Stimulated activated memory B cell treated with anti-CD40 and anti-IgM and Interleukin-4, amounts not matched to agents 10 μg/mL and 1 μg/mL and 100 μg/mL, for 72 hours (primary cell): ENCODE measurements at places on chromosomes 1 and 21.

- ATAC-seq = no peak
Observed at GRCh38 chr21:37800057-37800455, 116.2 kb downstream of the KCNJ6 start.

- no peak for ATAC-seq
Observed at GRCh38 chr21:33198346-33199099, 31.2 kb upstream of the IFNAR2 start.

GRCh38 chr1:1784933-1785332, 6.7 kb upstream of the NADK start:
- no peak for ATAC-seq

- ATAC-seq = peak; percentile 46
Observed at GRCh38 chr1:225426395-225427234, 1.2 kb downstream of the LBR start.

DNA sequence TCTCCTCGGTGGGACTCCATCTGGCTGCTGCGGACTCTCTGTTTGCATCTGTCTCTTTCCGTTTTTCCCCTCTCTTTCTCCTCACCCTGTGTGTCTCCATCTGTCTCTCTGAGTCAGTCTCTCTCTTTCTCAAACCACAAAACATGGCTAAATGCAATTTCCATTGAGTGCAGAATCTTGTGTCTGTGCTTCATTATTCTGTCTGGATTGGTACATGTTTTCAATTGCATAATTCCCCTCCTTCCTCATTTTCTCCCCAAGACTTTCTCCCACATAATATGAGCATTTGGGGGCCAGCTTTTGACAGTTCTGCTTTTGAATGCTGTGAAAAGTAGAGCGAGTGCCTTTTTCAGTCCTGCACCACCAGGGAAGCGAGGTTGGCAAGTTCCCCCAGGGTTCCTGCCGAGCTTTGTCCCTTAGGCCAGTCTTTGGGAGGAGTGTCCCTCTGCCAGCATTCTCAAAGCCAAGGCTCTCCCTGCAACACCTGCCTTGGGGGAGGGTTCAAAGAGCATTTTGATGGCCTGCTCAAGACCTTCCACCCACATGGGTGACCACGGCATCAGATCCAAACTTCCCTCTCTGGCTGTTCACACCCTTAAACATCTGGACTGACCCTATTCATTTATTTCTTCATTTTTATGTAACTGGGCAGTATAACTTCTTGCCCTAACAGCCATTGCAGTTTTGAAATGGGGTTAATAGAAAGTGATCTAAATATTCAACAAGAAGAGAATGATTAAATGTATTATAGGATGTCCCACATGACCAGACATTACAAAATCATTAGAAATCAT, 32.8 kb upstream of the SCMH1 start:
- no peak for ATAC-seq

DNA sequence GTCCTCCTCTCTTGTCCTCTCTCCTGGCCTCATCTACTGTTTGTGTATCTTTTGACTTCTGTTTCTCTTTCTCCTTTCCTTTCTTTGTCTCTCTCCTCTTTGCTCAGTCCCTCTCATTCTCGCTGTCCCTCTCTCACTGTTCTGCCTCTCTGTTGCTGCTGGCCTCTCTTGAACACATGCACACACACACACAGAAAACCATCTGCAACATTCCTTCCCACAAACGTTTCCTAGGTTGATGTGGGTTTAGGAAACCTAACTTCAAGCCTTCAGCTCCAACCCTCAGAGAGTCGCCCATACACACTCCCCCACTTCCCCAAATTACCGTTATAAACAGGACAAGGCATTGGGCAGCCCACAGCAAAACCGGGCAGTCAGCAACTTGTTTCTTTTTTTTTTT, 10.9 kb upstream of the SSBP3 start:
- ATAC-seq = no peak

DNA sequence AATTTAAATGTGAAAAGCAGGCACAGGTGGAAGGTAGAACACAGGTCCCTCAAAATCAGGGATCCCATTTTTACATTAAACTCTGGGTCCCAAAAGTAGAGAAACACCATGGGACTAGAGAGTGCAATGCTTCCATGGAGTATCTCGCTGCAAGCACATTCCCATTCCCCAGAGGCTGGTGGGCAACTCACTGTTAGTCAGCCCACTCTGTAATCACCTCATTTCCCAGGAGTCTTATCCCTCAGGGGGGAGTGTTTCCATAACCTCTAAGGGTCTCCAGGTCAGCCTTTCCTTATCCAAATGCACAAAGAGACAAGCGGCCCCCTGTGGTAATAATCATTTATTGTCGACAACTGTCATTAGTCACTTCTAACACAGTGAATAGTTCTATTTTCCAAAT, 490.1 kb upstream of the LRRC7 start:
- ATAC-seq = no peak

- ATAC-seq = no peak
Observed at GRCh38 chr1:18644446-18644845, 13.8 kb downstream of the PAX7 start.

DNA sequence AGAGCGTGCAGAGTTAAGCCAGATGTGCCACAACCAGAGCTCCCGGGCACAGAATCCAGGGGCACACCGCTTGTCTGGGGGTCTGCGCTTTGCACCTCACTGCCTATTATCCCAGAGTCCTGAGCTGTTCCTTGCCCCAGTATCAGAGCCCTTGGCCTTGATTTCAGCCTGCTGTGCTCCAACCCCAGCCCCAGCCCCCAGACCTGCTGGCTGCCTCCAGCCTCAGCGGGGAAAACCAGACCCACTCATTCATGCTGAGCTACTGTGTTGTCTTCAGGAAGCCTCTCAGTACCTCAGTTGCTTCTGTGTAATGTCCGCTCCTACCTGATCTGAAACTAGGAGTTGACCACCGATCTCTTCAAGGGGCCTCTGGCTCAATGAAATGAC, 1.1 kb downstream of the IKBKE start:
- peak; percentile 66 for ATAC-seq

DNA sequence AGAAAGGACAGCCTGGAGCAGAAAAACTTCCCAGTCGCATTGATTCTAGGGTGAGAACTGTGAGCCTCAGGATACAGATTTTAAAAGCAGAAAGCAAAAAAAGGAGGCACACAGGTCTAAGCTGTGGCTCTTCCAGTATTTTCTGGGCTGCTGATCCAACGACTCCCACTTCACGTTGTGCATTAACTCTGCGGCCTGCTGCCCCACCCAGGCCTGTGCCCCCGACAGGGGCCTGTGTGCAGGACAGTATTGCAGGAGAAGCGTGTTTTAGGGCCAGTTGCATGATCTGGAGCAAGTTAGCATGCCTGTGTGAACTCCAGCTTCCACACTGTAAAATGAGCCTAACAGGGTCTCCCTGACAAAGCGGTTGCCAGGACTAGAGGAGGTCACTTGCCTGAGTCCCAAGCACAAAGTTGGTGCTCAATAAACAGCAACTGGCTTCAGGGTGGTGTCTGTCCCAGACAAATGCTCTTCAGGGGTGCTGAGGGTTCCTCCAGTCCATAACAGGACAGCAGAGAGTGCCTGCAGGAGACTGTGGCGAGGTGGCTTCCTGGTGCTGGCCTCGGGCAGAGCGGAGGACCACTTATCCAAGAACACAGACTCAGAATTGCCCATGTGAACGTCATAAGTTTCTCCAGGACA, 66.8 kb upstream of the RAB4A start:
- ATAC-seq = no peak

GRCh38 chr1:234533034-234533891, 54.3 kb upstream of the TARBP1 start:
- ATAC-seq = no peak

DNA sequence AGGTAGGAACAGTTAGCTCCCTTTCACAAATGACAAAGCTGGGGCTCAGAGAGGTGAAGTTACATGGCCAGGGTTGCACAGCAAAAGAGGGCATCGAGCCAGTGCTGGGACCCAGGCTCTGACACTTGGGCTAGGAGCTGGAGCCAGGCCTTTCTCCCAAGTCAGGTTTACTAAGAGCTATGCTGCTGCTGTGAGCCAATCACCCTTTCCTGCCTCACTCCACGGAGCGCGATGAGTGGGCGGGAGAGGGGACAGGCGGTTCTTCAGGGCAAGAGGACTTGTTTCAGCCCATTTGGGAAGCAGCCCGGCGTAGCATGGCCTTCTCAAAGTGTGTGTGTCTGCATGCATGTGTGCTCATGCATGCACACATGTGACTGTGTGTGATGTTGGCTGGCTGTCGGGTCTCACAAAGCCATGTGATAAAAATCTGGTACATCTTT, 10.6 kb downstream of the ID3 start:
- ATAC-seq = peak; percentile 77

DNA sequence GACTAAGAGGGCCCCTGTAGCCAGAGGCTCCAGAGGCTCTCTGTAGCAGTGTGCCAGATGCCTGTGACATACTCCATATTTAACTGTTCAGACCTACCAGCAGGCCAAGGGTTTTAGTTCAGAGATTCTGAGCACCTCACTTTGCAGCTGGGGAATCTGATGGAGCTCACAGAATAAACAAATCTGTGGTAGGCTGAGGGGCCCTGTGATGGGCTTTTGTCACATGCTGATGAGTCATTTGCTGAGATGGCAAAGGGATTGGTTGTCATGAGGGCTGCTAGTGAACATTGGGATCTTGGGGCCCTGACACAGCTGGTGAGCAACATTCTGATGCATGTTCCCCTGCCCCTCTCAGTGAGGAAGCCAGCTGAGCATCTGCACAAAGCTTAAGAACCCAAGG, 482.2 kb downstream of the CAMTA1 start:
- ATAC-seq = no peak

- no peak for ATAC-seq
Observed at GRCh38 chr1:245495681-245496080, 340.9 kb downstream of the KIF26B start.

DNA sequence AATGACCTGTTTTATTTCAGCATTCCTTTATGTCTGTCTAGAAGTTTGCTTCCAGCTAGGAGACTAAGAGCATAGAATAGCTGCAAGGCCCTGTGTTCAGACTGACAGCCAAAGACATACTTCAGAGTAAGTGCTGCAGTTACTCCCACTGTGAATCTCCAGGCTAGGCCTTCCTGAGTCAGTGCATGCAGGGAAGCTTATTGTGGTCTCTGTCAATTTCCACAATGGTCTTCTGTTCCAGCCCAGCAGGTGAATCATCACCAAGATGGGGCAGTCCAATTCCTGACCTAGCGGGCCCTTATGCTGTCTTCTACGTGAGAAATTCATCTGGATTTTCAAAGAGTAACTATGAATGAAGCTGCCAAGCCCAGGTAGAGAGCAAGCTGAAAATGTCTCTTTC, 146.3 kb upstream of the C8B start:
- ATAC-seq = no peak

DNA sequence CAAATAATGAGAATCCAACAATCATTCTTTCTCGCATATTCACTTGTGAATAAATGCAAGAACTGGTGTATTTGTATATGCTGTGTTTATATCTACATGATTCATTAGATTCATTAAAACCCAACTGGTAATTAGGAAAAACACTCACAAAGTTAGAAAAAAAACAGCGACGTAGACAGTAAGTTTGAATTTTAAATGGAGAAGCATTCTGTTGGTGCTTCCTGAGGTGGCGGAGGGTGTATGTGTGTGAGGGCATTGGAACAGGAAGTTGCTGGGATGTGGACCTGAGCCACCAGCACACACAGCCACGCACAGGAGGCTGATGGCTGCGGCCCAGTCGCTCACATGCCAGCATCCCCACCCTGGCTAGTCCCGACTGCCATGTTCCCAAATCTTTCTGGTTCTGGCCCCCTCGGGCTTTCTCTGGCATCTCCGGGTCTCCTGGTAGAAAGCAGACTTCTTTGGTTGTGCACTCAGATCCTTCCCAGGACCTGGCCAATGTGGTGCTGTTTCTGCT, 121.6 kb upstream of the IRF2BP2 start:
- ATAC-seq = peak; percentile 44

- no peak for ATAC-seq
Observed at GRCh38 chr1:214587165-214587564, 15.8 kb upstream of the CENPF start.

- no peak for ATAC-seq
Observed at GRCh38 chr1:67847466-67847865, 14.2 kb upstream of the GNG12 start.

GRCh38 chr1:24991697-24992096, 61.6 kb upstream of the RUNX3 start:
- ATAC-seq = no peak

DNA sequence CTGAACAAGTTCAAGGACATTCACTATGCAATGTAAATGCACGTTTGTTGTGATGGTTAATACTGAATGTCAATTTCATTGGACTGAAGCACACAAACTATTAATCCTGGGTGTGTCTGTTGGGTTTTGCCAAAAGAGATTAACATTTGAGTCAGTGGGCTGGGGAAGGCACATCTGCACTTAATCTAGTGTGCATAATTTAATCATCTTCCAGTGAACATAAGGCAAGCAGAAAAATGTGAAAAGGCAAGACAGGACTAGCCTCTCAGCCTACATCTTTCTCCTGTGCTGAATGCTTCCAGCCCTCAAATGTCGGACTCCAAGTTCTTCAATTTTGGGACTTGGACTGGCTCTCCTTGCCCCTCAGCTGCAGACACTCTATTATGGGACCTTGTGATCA, 40.1 kb downstream of the PRPF38A start:
- ATAC-seq = no peak
